ENCODE measurements at places on chromosomes 16 and 17.

DNA sequence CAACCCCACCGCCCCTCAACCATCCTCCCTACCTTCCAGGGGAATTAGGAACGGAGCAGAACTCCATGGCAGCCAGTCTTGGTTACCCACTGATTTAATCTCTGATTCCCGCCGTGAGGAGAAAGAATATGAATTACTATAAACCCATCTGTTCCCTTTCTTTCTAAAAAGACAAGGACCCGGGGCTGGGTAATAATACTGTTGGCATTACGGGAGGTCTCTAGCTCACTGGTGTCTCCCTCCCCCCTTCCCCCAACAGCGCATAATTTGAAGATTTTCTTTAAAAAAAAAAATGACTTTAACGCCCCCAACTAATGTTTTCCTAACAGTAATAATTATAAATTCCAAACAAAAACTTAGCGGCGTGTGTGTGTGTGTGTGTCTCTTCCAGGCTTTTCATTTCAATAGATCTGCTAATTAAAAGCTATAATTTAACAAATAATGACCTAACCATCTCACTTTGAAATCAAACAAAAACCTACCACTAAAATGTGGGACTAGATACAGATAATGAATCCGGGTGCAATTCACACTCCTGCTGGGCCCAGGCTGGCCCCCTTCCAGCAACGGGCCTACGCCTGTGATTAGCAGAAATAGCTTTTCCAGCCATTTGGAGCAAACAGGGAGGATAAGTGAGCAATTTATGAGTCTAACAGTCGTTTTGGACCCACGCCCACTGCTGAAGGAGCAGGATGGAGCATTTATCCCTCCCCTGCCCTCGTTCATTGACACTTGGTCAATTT is 18.2 kb upstream of the BHLHA9 start:
- DNase-seq: no peak

GRCh38 chr16:51813609-51814008 is 662.5 kb upstream of the SALL1 start:
- no peak for DNase-seq

DNA sequence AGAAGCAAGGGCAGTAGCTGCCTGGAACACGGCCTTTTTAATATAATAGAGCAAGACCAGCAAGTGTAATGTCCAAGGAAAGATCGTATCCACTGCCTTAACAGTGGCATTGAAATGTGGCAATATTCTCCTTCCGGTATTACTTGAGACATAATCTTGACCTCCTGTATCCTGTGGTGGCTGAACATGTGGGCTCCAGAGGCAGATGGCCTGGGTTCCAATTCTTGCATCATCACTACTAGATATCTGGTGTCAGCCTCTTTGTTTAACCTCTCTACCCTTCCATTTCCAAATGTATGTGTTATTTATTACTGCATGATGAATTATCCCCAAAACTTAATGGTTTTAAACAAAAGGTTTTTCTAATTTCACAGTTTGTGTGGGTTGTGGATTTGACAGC is 3.5 kb upstream of the CDYL2 start:
- DNase-seq: no peak

DNA sequence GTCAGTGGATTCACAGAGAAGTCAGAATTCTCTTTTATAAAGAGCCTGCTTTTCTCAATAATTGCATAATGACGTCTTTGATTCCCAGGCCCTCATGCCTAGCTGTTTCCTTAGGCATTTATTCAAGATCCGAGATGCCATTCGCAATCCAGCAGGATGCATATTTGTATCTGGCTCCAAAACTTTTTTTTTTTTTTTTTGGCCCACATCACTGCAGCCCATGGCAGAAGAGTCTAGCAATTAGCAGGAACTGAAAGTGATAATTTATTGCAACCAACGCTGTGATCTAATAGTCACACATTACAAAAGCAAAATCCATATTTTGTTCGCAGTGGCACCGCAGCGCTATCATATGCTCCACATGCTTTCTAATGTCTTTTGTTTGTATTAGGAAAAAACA is 503.4 kb downstream of the MAF start:
- no peak for DNase-seq

GRCh38 chr16:11493531-11493929 is 93.2 kb downstream of the LITAF start:
- DNase-seq: no peak
